Gastrocnemius medialis (tissue), 4 donors: ENCODE measurements at places on chromosomes 5 and 9. TPM values are rescaled to one million over a fixed set of nuclear protein-coding genes. Genes with fewer than 3 reads are reported as not detected.

DNA sequence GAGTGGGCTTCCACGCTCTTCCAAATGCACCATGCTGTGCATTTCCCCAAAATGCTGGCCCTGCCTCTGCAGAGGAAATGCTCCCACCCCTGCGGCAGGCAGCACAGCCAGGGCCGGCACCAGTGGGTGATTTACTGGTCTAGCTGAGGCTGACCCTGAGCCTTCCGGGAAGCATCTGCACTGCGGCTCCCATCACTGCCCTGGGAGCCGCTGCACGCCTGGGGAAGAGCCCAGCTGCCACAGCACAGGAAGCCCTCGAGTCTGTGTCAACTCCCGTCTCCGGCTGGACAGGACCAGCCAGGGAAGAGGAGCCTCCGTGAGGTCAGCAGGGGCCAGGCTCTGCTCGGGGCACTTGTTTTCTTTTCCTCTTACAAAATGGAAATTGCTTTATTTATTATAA, 25.1 kb upstream of the EEIG1 start:
- H3K4me3 ChIP-seq = no peak overlapping the region
- H3K36me3 ChIP-seq = no peaks in the 10 kb centered on the region
- no peak overlapping the region for H3K27ac ChIP-seq
- no peaks in the 10 kb centered on the region for H3K4me1 ChIP-seq
- no peak for DNase-seq

- no peaks in the 10 kb centered on the region for H3K36me3 ChIP-seq
- no peak for DNase-seq
- peaks cover 34% of the 10 kb centered on the region for H3K4me1 ChIP-seq
- H3K27ac ChIP-seq = no peak overlapping the region
- H3K4me3 ChIP-seq = no peak overlapping the region
These were observed 46.7 kb downstream of the MYO10 start for GRCh38 chr5:16889203-16889971.

GRCh38 chr9:101254733-101255433, 129.9 kb downstream of the BAAT start:
- no peak overlapping the region for H3K4me3 ChIP-seq

GRCh38 chr9:107620801-107621200, 131.2 kb upstream of the KLF4 start:
- H3K27me3 ChIP-seq = no peaks in the 10 kb centered on the region
- no peak overlapping the region for H3K4me3 ChIP-seq
- H3K36me3 ChIP-seq = no peaks in the 10 kb centered on the region
- DNase-seq = no peak

DNA sequence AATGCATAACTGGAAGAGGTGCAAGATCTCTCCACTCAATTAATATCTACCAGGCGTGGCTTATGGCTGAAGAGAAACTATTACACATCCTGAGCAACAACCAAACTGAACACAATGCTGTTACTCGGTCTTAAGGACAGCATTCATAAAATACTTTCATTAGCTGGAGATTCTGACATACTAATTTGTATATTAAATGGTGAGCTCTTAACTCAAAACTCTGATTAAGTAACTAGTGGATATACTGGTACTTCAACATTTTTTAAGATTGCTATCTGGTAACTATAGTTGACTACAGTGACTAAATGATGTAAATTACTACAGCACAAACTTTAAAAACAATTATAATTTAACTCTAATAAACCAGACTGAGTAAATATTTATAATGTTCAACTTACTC, 15.8 kb downstream of the ZDHHC21 start:
- H3K27ac ChIP-seq = no peak overlapping the region
- H3K4me1 ChIP-seq = peaks cover 2% of the 10 kb centered on the region
- H3K27me3 ChIP-seq = no peaks in the 10 kb centered on the region
- H3K4me3 ChIP-seq = no peak overlapping the region
- DNase-seq = no peak
- H3K36me3 ChIP-seq = no peaks in the 10 kb centered on the region

FRMPD1 gene
- total RNA-seq = 1.7 TPM

CREBRF gene
- 35.0 TPM for total RNA-seq

OR13C5 gene
- not detected for total RNA-seq

GFI1B gene
- not detected for total RNA-seq

- no peaks in the 10 kb centered on the region for H3K36me3 ChIP-seq
- peaks cover 4% of the 10 kb centered on the region for H3K4me1 ChIP-seq
- peak overlapping the region; percentile 56 for H3K27ac ChIP-seq
These were observed 173.5 kb downstream of the FGF1 start for GRCh38 chr5:142512043-142513042.

PAEP gene
- total RNA-seq = not detected

- DNase-seq = no peak
- peaks cover 65% of the 10 kb centered on the region for H3K4me1 ChIP-seq
These were observed 59.5 kb downstream of the CYSTM1 start for GRCh38 chr5:140234377-140234989.

GRCh38 chr5:96563816-96564215, 98.4 kb upstream of the CAST start:
- H3K4me1 ChIP-seq = peaks cover 3% of the 10 kb centered on the region
- no peaks in the 10 kb centered on the region for H3K36me3 ChIP-seq

- no peak for DNase-seq
- no peaks in the 10 kb centered on the region for H3K27me3 ChIP-seq
- H3K4me1 ChIP-seq = peaks cover 8% of the 10 kb centered on the region
- peak overlapping the region; percentile 77 for H3K27ac ChIP-seq
These were observed 17.2 kb upstream of the C5orf47 start for GRCh38 chr5:173971681-173972345.

- DNase-seq = no peak
- no peak overlapping the region for H3K27ac ChIP-seq
- no peaks in the 10 kb centered on the region for H3K36me3 ChIP-seq
- no peaks in the 10 kb centered on the region for H3K4me1 ChIP-seq
- H3K27me3 ChIP-seq = no peaks in the 10 kb centered on the region
These were observed 36.5 kb upstream of the FAT2 start for GRCh38 chr5:151627650-151628049.

BRINP1 gene
- total RNA-seq = not detected

GRCh38 chr5:139137697-139138096, 60.5 kb downstream of the SIL1 start:
- H3K4me1 ChIP-seq = peaks cover 84% of the 10 kb centered on the region
- no peak overlapping the region for H3K4me3 ChIP-seq
- no peaks in the 10 kb centered on the region for H3K36me3 ChIP-seq
- DNase-seq = peak; percentile 62
- H3K27me3 ChIP-seq = no peaks in the 10 kb centered on the region

- DNase-seq = no peak
- H3K36me3 ChIP-seq = no peaks in the 10 kb centered on the region
- H3K4me1 ChIP-seq = peaks cover 11% of the 10 kb centered on the region
- peaks cover 35% of the 10 kb centered on the region for H3K27me3 ChIP-seq
- H3K4me3 ChIP-seq = peak overlapping the region; percentile 42
These were observed 2.1 kb downstream of the EDIL3 start for GRCh38 chr5:84382363-84383295.

DNA sequence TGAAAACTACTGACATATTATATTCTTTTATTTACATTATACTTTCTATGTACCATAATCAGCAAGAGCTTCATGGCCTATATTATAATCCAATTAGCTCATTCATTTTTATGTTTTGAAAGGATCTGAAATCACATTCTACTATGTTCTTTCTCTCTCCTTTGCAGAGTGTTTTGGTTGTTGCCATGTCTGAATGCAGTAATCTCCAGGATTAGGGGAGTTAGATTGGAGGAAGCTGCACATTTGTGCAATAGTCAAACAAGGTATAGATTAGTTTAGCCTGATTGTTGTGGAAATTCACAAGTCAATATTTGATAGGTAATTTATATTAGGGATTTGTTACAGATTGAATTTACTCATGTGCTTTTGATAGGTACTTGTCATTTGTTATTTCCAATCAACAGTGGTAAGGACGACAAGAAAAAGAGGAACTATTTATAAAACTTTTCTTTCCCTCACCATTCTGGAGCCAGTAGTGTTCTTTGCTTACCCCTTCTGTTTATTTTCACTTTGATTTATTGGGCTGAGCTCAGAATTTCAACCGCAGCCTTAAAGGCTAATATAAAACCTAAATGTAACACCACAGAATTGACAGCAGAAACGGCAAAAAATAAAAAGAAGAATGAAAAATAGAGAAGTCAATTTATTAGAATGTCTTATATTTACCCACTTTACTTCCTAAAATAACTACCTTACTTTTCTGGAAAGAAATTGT, 597.0 kb downstream of the CHSY3 start:
- no peaks in the 10 kb centered on the region for H3K4me1 ChIP-seq
- H3K27ac ChIP-seq = no peak overlapping the region
- H3K36me3 ChIP-seq = no peaks in the 10 kb centered on the region
- no peaks in the 10 kb centered on the region for H3K27me3 ChIP-seq

- no peak overlapping the region for H3K4me3 ChIP-seq
- no peak for DNase-seq
These were observed 200.4 kb downstream of the FOXD4L6 start for GRCh38 chr9:40927851-40928802.

GRCh38 chr5:34804913-34805312, 34.1 kb upstream of the TTC23L start:
- no peak overlapping the region for H3K4me3 ChIP-seq
- no peaks in the 10 kb centered on the region for H3K27me3 ChIP-seq
- H3K27ac ChIP-seq = no peak overlapping the region
- no peaks in the 10 kb centered on the region for H3K36me3 ChIP-seq
- H3K4me1 ChIP-seq = no peaks in the 10 kb centered on the region
- no peak for DNase-seq

SPAAR gene
- 4.4 TPM for total RNA-seq

DNA sequence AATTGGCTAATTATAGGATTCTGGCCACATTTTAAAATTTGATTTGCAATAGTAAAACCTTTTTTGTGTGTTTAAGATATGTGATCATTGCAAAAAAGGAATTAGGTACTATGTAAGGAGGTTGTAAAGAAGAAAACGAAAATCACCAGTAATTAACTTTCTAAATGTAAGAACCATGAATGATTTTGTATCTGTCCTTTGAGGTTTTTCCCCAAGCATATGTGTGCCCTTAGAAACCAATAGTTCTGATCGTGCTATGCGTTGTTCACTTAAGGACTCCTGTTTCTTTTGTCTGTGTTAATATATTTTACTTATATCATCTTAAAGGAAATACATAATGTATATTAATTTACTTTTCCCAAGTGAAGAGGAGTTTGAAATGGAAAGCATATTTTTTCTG, 410.2 kb downstream of the PSAT1 start:
- no peak overlapping the region for H3K4me3 ChIP-seq
- no peaks in the 10 kb centered on the region for H3K27me3 ChIP-seq
- H3K4me1 ChIP-seq = no peaks in the 10 kb centered on the region
- no peaks in the 10 kb centered on the region for H3K36me3 ChIP-seq

DPYSL3 gene
- 32.2 TPM for total RNA-seq

DNA sequence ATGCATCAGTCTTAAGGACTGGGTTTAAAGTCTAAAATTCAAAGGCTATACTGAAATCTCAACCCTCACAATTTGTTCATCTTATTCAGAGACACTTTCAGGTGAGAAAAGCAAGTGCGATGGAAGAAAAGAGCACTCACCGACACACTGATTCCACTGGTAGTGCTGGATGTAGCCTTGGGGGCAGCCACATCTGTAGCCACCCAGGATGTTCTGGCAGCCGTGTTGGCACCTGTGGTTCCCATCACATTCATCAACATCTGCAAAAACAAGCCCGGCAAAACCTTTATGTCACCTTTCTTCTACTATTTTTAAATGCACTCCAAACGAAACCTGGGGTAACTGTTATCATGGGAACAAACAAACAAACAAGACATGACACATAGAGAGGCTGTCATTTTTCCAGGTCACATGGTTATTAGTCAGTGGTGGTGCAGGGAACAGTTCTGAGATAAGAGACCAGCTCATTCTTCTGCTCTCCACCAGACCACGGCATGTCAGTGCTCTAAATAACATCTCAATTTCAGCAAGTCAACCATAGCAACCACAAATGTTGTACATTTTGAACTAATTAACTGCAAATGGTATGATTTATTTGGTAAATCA, 188.4 kb downstream of the SLC12A2 start:
- no peaks in the 10 kb centered on the region for H3K4me1 ChIP-seq
- H3K4me3 ChIP-seq = no peak overlapping the region
- no peak for DNase-seq
- no peaks in the 10 kb centered on the region for H3K27me3 ChIP-seq
- no peak overlapping the region for H3K27ac ChIP-seq

GRCh38 chr5:73295447-73295846, 122.5 kb downstream of the TMEM174 start:
- peaks cover 53% of the 10 kb centered on the region for H3K27me3 ChIP-seq
- H3K27ac ChIP-seq = no peak overlapping the region
- no peak overlapping the region for H3K4me3 ChIP-seq
- H3K4me1 ChIP-seq = peaks cover 14% of the 10 kb centered on the region
- DNase-seq = no peak

DNA sequence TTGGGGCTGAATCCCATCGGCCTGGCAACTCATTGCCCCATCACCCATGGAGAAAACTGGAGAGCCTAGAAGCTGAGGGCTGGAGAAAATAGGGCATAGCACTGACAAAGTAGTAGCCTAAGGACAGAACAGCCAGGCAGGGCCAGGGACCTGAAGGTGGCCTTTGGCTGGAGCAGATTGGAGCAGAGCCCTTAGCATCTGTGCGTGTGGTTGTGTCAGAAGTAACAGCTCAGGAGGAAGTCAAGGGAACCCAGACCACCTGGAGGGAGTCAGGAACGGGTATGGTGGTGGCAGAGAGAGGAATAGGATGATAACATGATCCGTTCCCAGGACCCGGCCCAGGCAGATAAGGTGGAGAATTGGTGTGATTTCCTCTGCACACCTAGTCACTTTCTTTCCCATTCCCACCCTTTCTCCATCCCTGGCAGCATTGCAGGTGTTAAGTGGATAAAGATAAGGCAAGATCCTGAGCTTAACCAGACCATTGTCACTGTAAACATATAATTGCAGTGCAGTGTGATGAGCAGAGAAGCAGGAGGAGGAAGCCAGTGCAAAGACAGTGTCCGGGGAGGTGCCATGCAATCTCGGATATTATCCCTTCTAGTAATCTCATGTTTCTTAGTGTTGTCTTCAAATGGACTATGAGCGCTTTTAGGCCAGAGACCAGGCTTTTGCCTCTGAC, 67.0 kb downstream of the NDFIP1 start:
- DNase-seq = no peak
- H3K27me3 ChIP-seq = no peaks in the 10 kb centered on the region
- H3K27ac ChIP-seq = no peak overlapping the region
- H3K4me1 ChIP-seq = peaks cover 5% of the 10 kb centered on the region
- H3K36me3 ChIP-seq = no peaks in the 10 kb centered on the region

DNA sequence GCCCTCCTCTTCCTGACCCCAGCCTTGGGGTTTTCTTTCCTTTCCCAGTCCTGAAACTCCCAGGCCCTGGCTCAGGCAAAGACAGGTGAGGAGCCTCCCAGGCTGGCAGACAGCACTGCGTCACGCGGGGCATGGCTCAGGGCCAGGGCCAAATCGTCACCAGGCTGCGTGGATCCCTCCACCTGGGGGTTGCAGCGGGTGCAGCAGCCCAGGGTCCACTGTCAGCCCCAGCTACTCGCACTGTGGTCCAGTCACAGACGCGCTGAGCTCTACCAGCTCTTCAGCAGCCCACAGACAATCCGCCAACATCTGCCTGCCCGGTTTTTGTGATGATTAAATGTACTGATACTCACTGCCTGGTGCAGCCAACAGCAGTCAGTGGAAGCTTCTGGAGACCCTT, 12.1 kb downstream of the FAM78A start:
- H3K27ac ChIP-seq = peak overlapping the region; percentile 97
- H3K4me3 ChIP-seq = no peak overlapping the region
- H3K27me3 ChIP-seq = no peaks in the 10 kb centered on the region
- no peaks in the 10 kb centered on the region for H3K36me3 ChIP-seq

DDX4 gene
- not detected for total RNA-seq

GRCh38 chr5:28576022-28576421, 1537.6 kb upstream of the CDH9 start:
- no peak for DNase-seq
- H3K27ac ChIP-seq = no peak overlapping the region
- H3K4me3 ChIP-seq = no peak overlapping the region
- H3K36me3 ChIP-seq = no peaks in the 10 kb centered on the region

SPEF2 gene
- not detected for total RNA-seq
